ENCODE measurements at places on chromosomes 5 and 9.
A peak's percentile ranks its signal among the peaks of the same experiment; 100 is the strongest.

DNA sequence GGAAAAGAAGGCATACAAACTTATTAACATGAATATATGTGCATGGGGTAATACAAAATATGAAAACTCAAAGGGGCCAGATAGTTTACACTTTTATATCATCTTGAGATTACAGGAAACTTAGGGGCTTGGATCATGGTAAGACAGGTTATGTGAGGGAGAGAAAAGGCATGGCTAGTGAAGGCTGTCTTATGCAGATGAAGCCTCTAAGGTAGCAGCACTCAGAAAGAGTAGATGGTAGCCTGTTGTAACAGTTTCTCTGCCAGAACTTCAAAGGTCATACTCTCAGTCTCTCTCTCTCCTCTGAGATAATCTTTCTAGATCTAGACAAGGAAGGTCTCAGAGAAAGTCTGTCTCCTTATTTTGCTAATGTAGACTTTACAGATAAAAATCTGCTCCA is 57.2 kb upstream of the FGF10 start:
- no peak for DNase-seq

GRCh38 chr5:5404381-5404780 is 18.1 kb upstream of the ICE1 start:
- no peak for DNase-seq

GRCh38 chr9:129204840-129205239 is 26.8 kb upstream of the IER5L start:
- no peak for DNase-seq

DNA sequence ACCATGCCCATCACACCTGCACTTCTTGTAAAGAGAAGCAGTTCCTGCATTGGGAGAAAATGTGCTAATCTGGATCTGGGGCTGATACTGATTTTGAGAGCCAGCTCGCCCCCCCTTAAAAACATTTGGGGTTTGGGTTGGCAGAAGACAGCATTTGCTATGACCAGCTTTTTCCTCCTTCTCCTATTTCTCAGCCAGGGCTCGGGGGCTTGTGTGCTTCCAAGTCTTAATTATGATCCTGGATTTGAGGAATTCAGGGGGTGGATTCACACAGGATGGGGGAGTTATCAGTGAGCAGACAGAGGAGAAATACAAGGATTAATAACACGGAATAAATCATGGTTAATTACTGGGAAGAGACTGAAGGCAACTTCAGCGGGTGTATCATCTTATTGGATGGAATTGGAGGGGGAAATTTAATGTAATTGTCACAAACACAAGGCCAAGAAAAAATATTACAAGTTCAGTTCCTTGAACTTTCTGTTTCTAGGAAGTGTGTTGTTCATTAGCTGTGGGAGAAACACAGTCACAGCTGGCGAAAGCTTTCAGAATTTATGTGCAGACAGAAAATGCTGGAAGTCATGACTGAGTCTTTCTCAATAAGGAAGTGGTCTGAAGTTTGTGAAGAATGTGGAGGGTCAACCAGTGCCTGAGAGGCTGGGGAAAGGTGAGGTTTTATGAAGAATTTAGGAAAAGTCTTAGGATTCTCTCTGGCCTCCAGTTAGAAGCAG is 15.3 kb downstream of the C9orf152 start:
- DNase-seq: peak; percentile 86

- DNase-seq: peak; percentile 75
These were observed 10.6 kb downstream of the LAMC3 start for GRCh38 chr9:131019388-131020239.

DNA sequence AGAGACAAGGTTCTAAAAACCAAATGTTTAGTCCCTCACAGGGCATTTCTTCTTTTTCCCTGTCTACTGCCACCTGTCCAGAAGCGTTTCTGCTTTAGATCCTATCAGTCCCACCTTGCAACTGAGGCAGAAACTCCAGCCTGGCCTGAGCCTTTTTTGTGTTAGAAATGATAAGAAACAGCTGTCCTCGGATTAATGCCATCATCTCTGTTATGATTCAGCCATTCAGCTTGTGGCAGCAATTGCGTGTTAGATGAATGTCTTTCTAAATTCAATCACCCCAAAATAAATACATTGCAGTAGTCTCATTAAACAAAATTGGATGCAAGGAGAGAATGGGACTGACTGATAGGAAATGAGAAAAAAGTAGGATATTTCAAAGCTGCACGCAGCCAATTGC is 28.3 kb upstream of the FRMPD1 start:
- no peak for DNase-seq

GRCh38 chr5:163439092-163439425 is 1.7 kb downstream of the CCNG1 start:
- DNase-seq: no peak

DNA sequence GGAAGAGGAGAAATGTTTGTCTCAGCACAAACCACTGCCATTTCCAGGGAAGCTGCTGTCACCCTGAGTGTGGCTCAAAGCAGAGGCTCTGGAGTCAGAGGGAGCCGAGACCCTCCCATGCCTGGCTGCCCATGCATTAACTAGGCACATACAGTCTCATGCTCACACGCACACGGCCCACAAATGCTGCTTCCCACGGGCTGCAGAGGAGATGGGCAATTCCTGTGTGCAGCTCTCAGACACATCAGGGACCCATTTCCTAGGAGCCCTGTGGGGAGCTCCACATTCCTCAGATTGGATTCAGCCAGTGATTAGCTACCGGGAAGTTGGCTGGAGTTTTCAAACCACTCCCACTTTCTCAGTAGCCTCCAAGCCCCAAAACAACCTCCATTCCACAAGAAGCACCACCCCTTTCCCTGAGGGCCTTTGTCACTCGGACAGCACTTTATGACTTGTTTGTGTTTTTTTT is 9.1 kb upstream of the PTGES start:
- DNase-seq: peak; percentile 56

DNA sequence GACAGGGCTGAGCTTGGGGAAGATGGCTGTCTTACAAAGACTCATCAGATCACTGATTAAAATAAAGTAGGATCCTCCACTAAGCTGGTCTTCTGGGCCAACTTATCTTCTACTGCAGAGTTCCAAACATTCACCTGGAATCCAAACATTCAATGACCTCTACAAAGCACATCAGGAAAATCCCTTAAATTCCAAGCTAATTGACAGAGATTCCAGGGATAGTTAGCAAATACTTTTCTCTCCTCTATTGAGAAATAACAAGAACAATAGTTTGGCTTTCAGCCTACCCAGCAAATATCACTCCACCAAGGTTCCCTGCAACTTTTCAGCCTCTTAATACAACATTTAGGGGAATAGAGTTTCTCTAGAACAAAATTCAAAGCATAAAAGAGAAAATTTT is 140.6 kb upstream of the LIFR start:
- no peak for DNase-seq

- peak; percentile 30 for DNase-seq
These were observed 1913.7 kb upstream of the WWC1 start for GRCh38 chr5:166377756-166378155.

DNA sequence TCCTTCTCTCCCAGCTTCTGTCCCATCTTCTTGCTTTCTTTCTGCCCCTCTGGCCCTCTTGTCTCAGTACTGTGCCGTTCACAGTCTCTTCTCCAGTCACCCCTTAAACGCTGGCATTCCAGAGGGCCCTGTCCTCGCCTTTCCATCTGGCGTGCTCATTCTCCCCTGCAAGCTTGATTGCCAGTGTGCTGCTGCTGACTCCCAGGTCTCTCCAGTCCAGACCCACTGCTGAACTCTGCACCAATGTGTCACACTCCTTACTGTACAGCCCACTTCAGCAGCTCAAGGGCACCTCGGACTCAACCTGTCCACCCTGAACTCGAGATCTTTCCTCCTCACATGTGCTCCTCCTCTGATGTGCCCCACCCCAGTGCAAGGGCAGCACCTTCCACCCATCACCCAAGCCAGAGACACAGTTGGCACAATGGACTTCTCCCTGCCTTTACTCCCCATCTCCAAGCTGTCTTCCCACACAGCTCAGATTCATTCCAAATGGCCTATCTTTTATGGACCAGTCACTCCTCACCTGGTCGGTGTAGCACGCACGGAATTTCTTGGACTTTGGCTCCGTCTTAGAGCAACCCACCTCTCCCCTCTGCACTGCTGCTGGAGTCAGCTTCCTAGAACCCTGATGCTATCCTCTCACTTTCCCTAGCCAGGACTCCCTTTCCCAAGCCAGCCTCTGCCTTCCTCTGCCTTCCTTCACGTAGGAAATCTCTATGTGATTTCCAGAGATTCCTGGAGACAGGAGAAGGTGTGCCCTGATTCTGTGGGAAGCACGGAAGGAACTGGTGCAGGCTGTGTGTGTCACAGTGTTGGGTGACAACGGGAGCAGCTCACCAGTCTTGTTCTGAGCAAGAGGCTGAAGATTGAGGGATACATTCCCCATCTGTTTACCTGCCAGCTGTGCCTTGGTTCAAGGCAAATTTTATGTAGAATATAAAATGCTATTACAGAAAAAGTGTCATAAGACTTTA is 26.0 kb upstream of the SLC2A8 start:
- no peak for DNase-seq

DNA sequence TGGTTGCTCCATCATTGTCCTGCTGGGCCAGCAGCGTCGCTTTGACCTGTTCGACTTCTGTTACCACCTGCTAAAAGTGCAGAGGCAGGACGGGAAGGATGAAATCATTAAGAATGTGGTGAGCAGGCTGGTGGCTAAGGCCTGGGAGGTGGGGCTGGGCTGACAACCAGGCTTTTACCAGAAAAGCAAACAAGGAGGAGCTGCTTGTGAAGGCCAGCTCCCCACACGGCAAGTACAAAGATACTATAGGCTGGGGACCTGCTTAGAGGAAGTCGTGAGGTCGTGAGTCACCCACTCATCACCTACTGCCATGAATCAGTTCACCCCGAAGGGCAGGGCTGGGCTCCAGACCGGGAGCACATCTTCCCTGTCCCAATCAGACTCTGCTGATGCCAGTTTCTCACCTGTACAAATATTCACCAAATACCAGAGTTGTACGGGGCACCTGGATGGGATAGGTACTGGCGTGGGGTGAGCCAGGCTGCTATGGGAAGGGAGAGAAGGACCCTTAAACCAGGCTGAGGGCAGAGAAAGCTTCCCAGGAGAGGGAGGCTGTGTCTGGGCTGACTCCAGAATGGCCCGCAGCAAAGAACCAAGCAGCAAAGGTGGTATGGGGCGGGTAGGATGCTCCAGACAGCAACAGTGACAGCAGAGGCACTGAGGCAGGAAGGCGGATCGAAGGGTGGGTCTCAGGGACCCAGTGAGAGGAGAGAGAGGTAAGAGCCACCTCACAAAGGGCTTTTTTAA is 69.3 kb upstream of the NIPAL4 start:
- DNase-seq: no peak

- DNase-seq: no peak
These were observed 229.5 kb downstream of the PAPPA start for GRCh38 chr9:116383133-116383532.

DNA sequence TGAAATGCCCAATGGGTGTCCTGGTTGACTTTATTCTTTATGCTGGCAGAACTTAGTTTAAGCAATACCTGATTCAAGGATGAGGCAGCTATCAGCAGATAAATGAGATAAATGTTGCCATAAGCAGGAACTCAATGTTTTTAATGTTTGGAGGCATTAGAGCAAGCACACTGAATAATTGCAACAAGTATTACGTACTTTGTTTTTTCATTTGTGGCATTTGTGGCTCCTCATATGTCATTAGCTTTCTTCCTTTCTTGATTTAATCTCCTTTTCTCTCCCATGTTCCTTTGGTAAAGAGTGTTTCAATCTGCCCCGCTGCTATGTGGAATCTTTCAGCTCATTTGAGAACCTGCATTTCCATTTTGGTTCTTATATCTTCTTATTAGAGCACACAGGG is 6.4 kb upstream of the NR3C1 start:
- no peak for DNase-seq

DNA sequence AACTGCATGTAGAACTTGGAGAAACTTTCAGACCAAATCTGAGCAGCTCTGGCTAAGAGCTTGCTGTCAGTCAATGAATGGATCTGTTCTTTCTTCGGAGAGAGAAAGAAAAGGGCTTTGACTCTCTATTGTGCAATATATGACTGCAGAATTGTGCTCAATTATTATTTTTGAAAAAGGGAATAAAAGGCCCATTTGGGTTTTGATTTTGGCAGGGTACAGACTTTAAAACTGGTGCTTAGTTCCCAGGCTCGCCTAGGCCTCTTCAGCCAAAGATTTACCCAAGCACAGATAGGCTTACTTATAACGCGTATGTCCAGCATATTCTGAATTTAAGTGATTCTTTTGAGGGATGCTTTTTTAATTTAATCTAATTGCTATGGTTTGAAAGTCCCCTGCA is 59.3 kb downstream of the RETREG1 start:
- no peak for DNase-seq

- DNase-seq: no peak
These were observed 7.8 kb downstream of the FAM81B start for GRCh38 chr5:95398989-95399388.

DNA sequence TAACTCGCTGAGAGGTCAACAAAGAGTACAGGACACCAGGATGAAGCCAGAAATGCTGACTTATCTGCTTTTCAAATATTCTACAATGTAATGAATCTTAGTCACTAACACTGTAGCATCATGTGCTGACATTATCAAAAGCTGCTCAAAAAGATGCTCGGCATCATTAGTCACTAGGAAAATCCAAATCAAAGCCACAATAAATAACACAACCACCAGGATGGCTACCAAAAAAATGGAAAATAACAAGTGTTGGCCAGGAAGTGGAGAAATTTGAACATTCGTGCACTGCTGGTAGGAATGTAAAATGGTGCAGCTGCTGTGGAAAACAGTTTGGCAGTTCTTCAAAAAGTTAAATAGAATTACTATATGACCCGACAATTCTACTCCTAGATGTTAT is 269.1 kb downstream of the GLIS3 start:
- DNase-seq: no peak

DNA sequence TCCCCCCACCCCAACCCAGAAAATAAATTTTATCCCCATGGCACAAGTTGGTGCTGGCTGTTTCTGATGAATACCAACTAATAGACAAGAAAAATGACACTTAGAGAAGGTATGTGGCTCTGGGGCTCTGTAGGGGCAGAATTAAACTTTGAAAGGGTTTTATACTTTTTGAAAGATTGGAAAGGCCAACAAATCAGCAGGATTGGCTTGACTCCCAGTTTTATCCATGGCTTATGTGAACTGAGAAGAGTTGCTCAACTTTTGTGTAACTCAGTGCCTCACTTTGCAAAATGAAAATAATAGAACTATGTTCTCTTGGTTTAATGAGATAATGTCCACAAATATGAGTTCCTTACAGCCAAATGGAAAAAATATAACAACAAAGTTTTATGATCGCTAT is 288.9 kb upstream of the KIF2A start:
- DNase-seq: no peak

DNA sequence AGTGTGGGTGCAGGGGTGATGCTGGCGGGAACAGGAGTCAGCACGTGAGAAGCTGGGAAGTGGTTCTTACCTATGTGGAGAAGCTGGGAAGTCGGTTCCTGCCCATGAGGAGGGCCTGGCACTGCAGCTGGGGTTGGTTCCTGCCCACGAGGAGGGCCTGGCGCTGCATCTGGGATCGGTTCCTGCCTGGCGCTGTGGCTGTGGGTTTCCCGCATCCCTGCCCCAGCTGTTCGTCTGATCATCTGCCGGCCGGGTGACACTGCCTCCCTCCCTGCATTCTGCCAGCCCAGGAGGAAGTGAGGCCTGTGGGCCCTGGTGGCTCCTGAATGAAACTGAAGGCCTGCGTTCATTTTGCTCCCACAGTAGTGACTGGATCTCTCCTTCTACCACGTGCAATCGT is 5.1 kb downstream of the OBP2A start:
- DNase-seq: peak; percentile 16

- DNase-seq: no peak
These were observed 409.2 kb downstream of the BNC2 start for GRCh38 chr9:16461137-16461840.

GRCh38 chr9:83327750-83328622 is 210.2 kb downstream of the FRMD3 start:
- no peak for DNase-seq
